NCI-H2081 (cell line): ENCODE measurements at places on chromosomes 1 and 21.

DNA sequence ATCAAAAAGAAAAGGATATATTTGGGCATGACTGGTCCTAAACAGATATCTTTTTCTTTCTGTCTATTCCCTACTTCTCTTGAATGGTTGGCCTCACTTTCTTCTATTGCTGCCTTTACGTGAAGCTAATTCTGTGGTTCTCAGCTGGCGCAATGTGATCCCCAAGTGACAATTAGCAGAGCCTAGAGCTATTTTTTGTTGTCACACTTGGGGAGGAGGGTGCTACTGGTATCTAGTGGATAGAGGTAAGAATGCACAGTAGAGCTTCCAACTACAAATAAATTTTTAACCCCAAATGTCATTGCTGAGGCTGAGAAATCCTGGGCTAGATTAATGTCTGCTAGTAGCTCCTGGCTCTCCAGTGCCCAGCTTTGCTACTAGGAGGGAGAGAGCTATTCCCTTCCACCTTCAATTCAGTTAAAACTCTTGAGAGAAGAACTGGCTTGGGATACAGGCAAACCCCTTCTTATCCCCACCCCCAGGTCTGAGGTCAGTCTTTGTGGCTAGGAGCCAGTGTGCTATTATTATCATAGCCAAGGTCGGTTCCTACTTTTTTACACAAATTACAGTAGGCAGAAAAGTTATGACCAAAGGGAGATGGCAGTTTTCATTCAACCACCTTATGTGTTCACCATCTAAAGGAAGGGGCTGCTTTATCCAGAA is 102.1 kb downstream of the SNX7 start:
- DNase-seq: no peak

GRCh38 chr21:37297364-37297763 is 30.2 kb upstream of the VPS26C start:
- DNase-seq: no peak

DNA sequence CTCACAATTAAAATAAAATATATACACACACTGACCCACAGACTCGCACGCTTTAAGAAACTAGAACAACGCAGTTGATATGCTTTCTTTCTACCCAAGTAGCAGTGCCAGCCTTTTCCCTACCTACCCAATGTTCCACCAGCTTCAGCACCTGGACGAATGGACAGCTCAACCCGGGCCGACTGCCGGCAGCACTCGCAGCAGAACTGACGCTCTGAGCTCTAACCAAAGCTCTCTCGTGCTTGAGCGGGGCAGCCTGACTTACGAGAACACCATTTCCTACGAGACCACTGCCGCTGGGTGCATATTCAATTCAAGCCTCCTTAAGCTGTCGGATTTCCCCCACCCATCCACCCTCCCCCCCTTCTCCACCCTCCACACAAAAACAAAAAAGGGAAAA is 127.4 kb upstream of the DPYD start:
- DNase-seq: peak; percentile 29

DNA sequence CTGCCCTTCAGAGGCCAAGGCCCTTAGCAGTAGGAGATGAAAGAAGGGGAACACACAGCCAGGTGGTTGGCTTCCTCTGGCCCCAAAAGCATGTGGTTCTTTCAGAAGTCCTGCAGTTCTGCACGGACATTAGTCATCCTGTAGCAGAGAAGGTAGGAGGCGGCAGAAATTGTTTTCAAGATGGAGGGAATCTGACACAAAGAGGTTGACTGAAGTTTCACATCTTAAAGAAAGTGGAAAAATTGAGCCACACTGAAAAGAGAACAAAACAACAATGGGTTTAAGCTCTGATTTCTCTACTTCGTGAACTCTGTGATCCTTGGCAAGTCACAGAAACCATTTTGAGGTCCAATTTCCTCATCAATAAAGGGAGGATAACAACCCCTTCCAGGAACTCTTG is 125.3 kb upstream of the DNAH14 start:
- DNase-seq: no peak

DNA sequence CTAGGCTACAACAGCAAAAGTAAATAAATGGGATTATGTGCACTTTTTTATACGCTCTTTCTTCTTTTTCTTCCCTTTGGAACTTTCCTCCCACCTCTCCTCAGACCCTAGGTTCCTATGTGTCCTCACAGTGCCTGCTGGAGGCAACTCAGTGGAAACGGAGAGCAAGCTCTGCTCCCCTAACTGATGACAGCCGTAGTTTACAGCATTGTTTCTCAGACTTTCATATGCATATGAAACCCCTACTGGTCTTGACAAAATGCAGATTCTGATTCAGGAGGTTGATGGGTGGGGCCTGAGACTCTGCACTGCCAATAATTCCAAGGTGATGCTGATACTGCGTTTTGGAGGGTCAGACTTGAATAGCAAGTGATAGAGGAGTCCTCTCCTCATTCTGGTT is 34.3 kb upstream of the HMCN1 start:
- no peak for DNase-seq

DNA sequence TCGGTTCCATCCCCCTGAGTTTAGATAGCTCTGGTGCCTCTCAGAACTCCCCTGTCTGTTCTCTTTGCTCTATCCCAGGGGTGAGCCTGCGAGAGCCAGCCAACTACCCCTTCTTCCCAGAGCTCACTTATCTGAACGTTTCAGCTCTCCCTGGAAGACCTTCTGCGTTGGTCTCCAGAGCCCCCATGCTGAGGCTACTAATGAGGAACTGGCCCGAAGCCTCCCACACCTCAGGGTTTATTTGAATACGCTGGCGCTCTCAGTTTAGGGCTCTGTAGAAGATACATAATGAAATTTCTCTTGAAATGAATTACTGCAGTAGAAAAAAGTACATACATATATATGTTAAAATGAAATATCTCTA is 43.5 kb downstream of the TCEANC2 start:
- DNase-seq: no peak

DNA sequence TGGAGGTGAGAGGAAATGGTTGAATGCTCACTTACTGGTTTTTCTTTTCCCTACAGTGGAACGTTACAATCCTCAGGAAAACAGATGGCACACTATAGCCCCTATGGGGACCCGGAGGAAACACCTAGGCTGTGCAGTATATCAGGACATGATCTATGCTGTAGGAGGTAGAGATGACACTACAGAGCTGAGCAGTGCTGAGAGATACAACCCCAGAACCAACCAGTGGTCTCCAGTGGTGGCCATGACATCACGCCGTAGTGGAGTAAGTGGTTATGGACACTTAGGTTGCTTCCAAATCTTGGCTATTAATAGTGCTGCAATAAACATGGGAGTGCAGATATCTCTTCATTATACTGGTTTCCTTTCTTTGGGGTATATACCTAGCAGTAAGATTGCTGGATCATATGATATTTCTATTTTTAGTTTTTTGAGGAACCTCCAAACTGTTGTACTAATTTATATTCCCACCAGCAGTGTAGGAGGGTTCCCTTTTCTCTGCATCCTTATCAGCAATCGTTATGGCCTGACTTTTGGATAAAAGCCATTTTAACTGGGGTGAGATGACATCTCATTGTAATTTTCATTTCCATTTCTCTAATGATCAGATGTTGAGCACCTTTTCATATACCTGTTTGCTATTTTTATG is 48.8 kb upstream of the DARS2 start:
- DNase-seq: no peak

DNA sequence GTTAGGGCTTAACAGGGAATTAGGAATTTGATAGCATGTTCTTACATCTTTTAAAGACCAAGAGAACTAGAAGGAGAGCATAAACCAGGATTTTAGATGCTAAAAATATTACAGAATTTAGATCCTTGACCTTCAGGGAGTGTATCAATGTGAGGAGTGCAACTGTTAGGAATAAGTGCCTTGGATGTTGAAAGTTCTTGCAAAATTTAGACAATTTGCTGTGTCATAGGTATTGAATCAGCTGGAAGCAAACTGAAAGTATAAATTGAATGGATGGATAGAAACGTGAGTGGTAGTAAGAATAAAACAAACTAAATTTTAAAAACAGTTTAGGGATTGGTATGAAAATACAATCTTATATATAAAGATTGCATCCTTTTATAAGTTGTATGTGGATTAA is 27.7 kb downstream of the PPP1R12B start:
- DNase-seq: no peak

GRCh38 chr1:81799939-81800694 is 617 bp upstream of the ADGRL2 start:
- DNase-seq: peak; percentile 64

GRCh38 chr1:70767377-70767776 is 280.2 kb downstream of the PTGER3 start:
- DNase-seq: no peak

- DNase-seq: peak; percentile 62
Measured at GRCh38 chr1:11690397-11691301, 861 bp upstream of the DRAXIN start.

- DNase-seq: no peak
Measured at GRCh38 chr1:243751506-243751905, 98.5 kb downstream of the AKT3 start.

GRCh38 chr1:180258935-180259334 is 28.9 kb downstream of the LHX4 start:
- no peak for DNase-seq

GRCh38 chr1:94909486-94909885 is 17.4 kb downstream of the CNN3 start:
- DNase-seq: no peak

GRCh38 chr1:28199328-28200233 is 23.1 kb upstream of the PTAFR start:
- no peak for DNase-seq

DNA sequence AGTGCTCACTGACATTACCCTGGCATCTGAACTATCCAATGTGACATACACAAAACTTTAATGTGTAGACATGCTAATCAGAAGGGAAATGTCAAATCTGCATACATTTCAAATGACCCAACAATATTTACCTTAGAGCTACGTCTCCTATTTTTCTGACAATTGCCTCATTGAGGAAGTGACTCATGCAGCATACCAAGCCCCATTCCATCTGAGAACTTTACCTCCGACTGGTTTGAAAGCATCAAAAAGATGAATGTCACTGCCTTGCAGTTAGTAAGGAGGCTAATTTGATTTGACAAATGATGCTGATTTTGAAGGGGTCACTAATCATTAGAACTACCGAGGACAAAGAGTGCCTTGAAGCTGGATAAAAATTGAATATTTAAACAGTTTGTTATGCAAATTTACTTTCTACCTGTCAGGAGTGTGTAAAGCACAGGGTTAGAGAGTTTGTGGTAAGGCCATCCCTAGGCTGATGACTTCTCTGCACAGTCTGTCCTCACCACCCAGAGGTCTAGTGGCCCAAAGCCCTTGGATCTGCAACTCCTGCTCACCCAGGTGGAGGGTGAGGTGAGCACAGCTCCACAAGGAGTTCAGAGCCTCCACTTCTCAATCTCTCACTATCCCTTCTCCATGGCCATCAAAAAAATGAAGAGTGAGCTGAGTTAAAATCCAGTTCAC is 500.3 kb upstream of the C1orf87 start:
- no peak for DNase-seq

GRCh38 chr1:214364386-214364785 is 83.4 kb downstream of the SMYD2 start:
- no peak for DNase-seq

DNA sequence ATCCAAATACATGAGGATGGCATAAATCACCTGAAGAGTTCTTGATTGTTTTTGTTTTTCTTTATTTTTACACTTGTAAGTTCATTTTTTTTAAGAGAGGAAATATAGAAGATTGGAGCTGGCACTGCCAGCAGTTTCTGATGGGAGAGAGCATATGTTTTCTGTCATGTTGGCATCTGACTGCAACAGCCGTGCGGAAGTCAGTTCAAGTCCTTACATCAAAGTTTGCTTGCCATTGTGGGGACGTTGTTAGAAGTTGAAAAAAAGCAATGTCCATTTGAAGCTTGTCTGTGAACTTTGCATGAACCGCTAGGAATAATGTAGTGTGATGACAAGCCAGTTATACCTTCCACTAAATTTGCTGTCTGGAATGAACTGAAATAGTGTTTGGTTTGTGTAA is 126.5 kb upstream of the USH2A start:
- DNase-seq: no peak

DNA sequence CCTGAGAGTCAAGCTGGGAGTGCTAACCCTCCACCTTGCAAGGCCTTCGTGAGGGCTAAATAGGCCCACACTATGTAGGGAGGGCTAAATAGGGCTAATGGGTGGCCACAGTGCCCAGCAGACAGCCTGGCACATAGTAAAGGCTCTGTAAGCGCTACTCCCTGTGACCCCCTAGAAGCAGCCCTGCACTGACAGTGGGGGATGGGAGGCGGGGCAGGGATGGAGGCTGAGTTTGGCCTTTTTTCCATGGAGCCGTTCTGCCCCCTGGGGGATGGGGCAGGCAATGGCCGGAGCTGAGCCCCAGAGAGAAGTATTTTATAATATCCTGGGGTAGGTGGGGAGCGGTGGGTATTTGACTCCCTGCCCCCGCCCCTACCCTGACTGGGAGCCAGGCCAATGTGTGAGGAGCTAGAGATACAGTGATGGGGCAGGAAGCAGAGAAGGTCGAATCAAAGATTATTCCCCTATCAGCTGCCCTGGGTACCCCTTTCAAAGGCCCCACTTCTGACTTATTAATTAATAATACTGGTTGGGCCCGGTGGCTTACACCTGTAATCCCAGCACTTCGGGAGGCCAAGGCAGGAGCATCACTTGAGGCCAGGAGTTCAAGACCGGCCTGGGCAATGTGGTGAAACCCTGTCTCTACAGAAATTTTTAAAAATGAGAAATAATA is 42.3 kb downstream of the LACTBL1 start:
- peak; percentile 54 for DNase-seq
